ENCODE measurements at places on chromosomes 5 and 9. TPM values are rescaled to one million over a fixed set of nuclear protein-coding genes. Genes with fewer than 3 reads are reported as not detected.

The NTNG2 gene
- 0.40 TPM for total RNA-seq

The ANXA6 gene
- total RNA-seq = 60.1 TPM

The POMT1 gene
- 27.2 TPM for total RNA-seq

The TOR4A gene
- 21.4 TPM for total RNA-seq

The SLC45A2 gene
- total RNA-seq = under 0.01 TPM

The SLIT3 gene
- under 0.01 TPM for total RNA-seq

The ALDH7A1 gene
- 12.5 TPM for total RNA-seq

The LRRC19 gene
- total RNA-seq = not detected

The CORO2A gene
- 0.22 TPM for total RNA-seq

The FOXD4L6 gene
- under 0.01 TPM for total RNA-seq

The PCSK1 gene
- total RNA-seq = under 0.01 TPM

The EIF4E1B gene
- total RNA-seq = not detected

The FOXE1 gene
- not detected for total RNA-seq

The PKD2L2 gene
- total RNA-seq = not detected

The TLE4 gene
- total RNA-seq = 16.9 TPM

The PCDHGB1 gene
- total RNA-seq = 1.6 TPM

The INSL6 gene
- total RNA-seq = not detected

The FRMD3 gene
- total RNA-seq = 6.8 TPM

Measured in lung microvascular endothelial cell (primary cell).